ENCODE measurements at places on chromosomes 7 and 10. TPM values are rescaled to one million over a fixed set of nuclear protein-coding genes. Genes with fewer than 3 reads are reported as not detected.

Gene CPA2
- 1.9 TPM for total RNA-seq

DNA sequence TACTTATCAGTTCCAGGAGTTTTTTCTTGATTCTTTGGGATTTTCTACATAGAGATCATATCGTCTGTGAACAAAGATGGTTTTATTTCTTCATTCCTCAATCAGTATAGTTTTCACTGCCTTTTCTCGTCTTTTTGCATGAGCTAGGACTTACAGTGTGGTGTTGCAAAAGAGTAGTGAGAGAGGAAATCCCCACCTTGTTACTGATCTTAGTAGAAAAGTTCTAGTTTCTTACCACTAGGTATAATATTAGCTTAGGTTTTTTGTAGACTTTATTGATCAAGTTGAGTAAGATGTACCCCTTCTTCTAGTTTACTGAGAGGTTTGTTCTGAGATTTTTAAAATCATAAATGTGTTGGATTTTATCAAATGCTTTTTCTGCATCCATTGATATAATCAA is 123.3 kb downstream of the TMEM26 start:
- H3K27me3 ChIP-seq: no peaks in the 10 kb centered on the region
- no peak overlapping the region for H3K27ac ChIP-seq
- H3K36me3 ChIP-seq: no peaks in the 10 kb centered on the region
- DNase-seq: no peak

Gene PRRT4
- total RNA-seq: 17.6 TPM

DNA sequence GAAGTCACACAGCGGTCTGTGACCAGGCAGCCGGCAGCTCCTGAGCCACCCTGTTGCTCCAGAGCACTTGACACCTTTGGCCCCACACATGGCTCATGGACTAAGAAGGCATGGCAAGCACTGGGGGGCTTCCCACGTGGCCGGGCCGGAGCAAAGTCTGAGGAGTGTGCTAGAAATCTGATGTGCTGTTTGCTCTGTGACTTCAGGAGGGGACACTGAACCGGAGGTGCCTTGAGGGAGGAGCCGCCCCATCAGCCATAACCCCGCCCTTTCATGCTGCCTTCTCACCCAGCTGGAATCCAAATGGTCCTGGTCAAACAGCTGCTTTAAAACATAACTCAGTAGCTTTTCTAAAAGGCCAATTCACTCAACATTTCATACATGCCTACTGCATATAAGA is 33.5 kb downstream of the PROSER2 start:
- H3K27me3 ChIP-seq: no peaks in the 10 kb centered on the region
- no peak overlapping the region for H3K27ac ChIP-seq
- DNase-seq: no peak
- no peaks in the 10 kb centered on the region for H3K4me1 ChIP-seq

Gene ANKRD61
- total RNA-seq: 0.15 TPM

Data from cardiac muscle cell (in vitro differentiated cells and primary cell).